ENCODE measurements at places on chromosomes 1 and 21. TPM values are rescaled to one million over a fixed set of nuclear protein-coding genes. Genes with fewer than 3 reads are reported as not detected.

GRCh38 chr1:208907790-208908189 is 663.6 kb upstream of the PLXNA2 start:
- no peak for DNase-seq

DNA sequence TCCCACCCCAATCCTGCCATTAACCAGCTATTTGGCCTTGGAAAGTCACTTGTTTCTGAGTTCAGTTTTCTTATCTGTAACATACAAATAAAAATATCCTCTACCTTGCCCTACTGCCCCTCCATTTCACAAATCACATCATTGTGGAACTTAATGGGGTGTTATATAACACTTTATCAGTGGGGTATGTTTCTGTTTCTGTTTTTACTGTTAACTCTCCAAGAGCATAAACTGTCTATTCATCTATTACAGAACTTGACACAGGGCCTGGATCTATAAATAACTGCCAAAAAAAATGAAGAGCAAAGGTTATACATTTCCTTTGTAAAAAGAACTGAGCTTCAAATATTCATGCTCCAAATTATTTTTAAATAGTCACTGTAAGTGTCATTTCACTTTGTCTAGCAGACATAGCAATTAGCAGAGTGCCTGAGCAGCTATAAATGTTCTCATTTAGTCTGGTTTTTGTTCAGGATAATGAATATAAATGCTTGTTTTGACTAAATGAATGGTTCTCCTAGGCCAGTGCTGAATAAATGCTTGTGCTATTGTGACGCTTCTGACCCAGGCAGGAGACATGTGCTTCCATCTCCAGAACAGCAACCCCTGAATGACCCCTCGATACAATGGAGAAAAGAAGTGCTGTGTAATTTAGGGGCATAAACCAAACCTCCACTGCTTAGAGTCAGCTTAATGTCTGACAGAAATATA is 7.4 kb downstream of the PIGM start:
- no peak for DNase-seq

The CLDN14 gene
- total RNA-seq = 1.1 TPM

The NGF gene
- 2.6 TPM for total RNA-seq

DNA sequence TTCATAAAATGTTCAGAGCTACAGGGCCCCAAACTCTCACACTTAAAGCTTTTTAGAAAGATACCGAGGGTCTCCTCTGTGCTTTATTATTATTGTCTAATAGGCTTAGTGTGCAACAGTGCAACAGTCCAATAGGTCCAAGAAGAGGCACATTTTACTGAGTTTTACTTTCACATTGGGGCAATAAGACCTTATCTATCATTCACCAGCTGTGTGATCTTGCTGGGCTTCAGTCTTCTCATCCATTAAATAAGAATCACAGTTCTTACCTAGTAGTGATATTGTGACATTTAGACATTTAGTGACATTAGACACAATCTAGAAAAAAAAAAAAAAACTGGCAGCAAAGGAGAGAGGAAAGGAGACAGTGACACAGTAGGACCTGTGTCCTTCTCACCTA is 175.8 kb upstream of the NFIA start:
- no peak for DNase-seq

DNA sequence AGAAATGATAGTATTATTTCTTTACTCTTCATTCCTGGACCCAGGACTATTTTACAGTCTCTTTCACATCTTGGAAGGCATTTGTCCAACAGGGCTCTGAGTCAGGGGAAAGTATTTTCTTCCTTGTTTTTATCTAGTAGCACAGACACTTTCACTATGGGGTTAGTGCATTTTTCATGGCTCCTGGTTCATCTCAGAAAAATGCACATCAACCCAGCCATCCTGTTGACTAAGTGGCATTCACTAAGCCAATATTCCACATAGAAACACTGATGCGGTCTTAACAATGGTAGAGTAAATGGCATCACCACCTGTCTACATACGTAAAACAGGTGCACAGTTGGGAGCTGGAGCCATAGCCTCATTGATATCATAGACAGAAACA is 87.4 kb upstream of the C1orf21 start:
- DNase-seq = no peak

- DNase-seq = no peak
Measured at GRCh38 chr1:12171206-12172041, 4.6 kb downstream of the TNFRSF1B start.

The ACTA1 gene
- total RNA-seq = 0.17 TPM

- no peak for DNase-seq
Measured at GRCh38 chr1:2607641-2608091, 21.1 kb downstream of the PRXL2B start.

DNA sequence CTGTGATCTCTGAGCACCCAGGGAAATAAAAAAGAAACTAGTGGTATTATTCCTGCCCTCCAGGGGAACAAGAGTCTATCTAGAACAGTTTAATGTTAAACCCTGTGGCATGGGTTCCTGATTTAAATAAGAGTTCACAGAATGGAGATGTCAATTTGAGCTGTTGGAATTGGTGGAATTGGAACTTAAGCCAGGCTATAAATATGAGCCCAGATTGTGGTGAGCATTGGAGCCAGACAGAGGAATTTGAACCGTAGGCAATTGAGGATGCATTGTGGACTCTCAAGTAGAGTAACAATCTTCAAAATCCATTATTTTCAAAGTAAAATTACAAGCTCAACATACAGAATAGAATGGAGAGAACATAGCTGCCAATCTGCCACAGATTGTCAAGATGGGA is 98.2 kb downstream of the NEK7 start:
- no peak for DNase-seq

The OR2L2 gene
- total RNA-seq = 0.06 TPM

- no peak for DNase-seq
Measured at GRCh38 chr1:245835386-245835785, 671.7 kb downstream of the SMYD3 start.

DNA sequence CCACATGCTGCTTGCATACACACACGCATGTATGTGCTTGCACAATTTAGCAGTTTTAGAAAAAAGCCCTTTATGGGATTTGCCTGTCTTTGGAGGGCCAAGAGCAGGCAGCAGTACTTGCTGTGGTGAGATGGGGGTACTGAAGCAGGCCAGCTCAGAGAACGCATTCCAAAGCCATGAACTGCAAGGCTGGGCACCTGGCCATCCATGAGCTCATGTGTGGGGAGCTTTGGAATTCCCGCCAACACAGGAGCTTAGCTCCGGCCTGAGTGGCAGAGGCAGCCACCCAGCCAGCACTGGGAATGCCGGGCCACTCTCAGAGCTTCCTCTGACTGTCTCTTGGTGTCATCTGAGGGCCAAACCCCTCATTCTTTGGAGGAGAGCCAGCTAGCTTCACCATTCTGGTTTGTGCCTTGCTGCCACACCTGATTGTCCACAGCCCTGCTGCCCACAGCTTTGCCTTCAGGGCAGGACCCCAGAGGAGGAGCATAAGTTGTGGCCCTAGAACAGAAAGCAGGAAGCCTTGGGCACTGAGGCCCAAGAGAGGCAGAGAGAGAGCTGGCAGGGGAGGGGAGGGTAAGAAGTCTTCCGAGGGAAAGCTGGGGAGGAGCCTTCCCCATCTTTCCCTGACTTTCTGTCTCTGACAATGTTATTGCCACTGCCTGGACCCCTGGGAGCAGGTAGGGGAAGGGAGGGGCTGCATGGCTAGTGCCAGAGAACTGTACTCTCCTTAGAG is 92.1 kb upstream of the POU3F1 start:
- peak; percentile 80 for DNase-seq

The CNIH3 gene
- 1.5 TPM for total RNA-seq

DNA sequence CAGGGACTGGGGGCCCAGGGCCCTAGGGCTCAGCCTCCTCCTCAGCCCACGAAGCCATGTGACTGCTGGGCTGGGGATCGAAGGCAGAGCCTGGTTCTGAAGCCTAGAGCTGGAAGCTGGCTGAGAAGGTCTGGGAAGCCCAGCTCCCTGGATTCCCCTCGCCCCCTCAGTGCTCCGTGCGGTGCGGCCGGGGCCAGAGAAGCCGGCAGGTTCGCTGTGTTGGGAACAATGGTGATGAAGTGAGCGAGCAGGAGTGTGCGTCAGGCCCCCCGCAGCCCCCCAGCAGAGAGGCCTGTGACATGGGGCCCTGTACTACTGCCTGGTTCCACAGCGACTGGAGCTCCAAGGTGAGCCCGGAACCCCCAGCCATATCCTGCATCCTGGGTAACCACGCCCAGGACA is 9.1 kb downstream of the ADAMTSL4 start:
- DNase-seq = no peak

All from mucosa of gallbladder (tissue), 1 donor.